ENCODE measurements at places on chromosomes 4 and X.
A peak's percentile ranks its signal among the peaks of the same experiment; 100 is the strongest.

GRCh38 chrX:40167850-40168479, 70.2 kb upstream of the BCOR start:
- DNase-seq: no peak

DNA sequence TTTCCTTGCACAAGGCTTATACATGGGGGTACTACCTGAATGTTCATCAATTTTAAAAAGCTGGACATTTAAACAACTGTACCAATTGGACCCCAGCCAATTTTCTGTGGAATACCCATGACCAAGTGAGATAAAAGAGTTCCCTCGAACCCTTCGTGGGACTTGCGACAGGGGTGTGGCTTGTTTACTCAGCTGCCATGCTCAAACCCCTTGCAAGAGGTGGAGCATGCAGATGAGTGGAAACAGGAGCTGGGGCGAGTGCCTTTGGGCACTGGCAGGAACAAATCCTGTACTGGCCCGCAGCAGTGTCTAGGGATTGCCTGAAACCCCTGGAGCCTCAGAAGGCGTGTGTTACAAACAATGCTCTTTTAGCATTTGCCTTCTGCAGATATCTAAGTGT, 144.2 kb downstream of the PDHA2 start:
- no peak for DNase-seq

DNA sequence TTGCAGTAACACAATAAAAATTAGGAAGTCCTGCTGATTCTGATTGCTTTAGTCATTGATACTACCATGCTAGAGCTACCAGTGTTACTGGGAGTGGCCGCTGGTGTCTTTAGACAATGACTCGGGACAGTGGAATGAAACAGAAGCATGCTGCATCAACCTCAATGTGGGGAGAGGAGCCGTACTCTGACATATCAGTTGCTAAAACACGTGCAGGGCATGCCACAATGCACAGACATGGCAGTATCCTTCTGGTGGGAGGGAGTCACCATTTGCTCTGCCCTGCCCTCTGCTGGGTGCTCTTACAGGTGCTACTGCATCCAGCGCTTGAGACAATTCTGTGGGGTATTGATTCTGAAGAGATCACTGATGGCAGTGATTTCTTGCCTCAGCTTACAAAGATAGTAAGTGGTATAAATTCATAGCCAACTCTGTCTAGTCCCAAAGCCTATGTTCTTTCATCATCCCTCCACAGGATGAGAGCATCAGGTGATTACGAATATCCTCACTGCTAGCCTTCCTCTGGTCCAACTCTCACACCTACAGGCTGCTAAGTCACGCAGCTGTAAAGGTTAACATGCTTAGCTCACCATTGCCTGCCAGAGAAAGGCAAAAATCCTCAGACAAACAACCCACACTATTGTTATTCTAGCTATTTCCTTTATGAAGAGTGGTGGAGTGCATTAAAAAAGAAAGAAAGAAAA, 43.7 kb downstream of the NSG1 start:
- peak; percentile 36 for DNase-seq

DNA sequence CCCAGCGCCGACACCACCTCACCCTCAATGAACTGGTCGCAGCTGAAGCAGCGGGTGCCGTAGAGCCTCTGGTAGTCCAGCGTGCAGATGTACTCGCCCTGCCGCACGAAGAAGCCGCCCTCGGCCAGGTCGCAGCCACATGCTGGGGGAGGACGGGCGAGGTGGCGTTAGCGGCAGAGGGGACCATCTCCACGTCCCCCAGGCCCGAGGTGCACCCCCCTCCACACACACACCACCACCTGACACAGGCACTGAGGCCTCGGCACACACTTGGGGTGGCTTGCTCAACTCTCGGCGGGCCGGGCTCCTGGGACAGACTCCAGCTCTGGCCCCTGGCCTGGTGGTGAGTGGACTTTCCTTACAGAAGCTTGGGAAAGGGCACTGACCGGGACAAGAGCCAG, 61.5 kb downstream of the ABLIM2 start:
- no peak for DNase-seq

- no peak for DNase-seq
These were observed 214.2 kb downstream of the NSUN7 start for GRCh38 chr4:40963897-40964478.

DNA sequence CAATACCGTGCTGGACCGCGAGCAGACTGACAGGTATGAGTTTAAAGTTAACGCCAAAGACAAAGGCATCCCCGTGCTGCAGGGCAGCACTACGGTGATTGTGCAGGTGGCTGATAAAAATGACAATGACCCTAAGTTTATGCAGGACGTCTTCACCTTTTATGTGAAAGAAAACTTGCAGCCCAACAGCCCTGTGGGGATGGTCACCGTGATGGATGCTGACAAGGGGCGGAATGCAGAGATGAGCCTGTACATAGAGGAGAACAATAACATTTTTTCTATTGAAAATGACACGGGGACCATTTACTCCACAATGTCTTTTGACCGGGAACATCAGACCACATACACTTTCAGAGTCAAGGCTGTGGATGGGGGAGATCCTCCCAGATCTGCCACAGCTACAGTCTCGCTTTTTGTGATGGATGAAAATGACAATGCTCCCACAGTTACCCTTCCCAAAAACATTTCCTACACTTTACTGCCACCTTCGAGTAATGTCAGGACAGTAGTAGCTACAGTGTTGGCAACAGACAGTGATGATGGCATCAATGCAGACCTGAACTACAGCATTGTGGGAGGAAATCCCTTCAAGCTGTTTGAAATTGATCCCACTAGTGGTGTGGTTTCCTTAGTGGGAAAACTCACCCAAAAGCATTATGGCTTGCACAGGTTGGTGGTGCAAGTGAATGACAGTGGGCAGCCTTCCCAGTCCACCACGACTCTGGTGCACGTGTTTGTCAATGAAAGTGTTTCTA, 3.2 kb downstream of the PCDH7 start:
- DNase-seq: no peak

DNA sequence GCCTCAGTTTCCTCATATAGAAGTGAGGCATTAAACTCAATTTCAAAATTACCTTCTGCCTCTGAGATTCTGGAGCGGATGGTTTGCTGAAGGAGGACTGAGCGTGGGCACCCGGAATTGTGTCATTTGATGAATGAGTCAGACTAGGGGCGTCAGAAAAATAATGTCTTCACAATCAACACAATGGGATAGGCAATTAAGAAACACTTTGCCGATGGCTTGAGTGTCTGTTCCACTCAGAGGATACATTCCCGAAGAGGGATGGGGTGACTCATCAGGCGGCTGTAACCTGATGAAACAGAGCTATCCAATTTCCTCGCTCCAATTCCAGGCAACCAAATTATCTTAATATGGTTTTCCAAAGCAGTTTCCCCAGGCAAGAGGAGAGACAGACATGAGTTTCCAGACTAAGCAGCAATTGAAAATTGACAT, 1.2 kb upstream of the CHRNA9 start:
- no peak for DNase-seq

DNA sequence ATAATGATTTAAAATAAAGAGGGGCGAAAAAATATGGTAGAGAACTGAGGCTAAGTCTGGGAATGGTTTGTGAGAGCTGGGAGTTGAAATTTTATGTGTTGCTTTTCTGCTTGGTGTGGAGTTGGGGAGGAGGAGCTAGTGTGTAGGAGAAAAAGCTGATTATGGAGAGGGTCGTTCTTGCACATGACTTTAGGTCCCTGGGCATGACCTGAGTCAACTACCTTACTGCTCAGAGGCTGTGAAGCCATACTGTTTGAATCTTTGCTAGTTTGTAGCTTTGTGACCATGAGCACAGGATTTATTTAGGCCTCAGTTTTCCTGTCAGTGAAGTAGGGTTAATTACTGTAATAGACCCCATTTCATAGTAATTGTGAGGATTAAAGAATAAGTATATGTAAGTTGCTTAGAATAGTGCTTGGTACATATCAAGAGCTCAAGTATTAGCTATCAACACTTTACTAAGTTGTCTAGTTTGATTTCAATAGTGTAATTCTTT, 78.6 kb downstream of the KDM6A start:
- no peak for DNase-seq

DNA sequence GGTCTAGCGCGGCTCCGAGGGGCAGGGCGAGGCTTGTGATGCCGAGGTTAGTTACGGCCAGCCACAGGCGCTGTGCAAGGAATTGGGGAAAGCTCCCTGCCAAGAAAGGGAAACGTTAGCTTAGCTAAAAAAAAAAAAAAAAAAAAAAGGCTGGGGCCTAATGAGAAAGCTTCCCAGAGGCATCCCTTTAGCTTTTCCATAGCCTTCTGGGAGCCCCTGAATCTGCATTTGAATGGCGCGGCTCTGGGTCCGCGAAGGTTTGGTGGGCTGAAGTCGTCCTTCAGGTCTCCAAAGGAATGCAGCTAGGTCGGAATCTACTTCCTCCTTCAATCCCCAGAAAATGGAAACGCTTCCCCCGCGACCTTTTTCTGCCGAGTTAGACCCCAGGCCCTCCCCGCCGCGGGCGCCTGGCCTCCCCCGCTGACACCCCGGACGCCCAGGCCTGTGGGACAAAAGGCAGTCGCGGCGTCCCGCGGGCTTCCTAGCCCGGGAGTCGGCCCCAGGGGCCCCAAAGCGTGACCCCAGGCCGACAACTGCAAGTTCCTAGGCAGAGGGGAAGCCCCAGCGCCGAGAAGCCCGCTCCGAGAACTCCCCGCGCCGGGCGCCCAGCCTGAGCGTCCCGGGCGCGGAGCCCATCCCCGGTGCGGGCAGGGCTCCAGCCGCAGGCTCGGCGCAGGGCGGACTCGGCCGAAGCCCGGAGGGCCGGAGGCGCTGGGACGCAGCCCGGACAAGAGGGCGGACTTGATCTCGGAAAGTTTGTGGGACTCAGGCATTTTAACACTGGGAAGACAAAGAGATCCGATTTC, 605 bp upstream of the FAT1 start:
- no peak for DNase-seq

DNA sequence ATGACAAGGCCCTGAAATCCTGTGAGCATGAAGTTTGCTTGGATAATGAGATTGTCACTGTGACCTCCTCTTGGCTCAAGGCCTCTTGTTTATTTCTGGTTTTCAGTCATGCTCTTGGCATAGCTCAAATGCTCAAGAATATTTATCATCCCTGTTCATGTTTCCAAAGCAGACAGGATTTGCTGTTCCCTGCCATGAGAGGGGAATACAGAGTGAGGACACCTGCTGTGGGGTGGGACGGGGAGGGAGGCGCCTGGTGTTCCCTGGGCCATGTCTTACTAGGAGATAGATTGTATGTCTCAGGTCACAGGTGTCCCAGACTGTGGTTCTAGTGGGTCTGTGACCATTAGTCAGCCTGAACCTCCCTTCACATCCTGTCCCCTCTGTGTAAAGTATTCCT, 34.9 kb upstream of the SH3RF1 start:
- no peak for DNase-seq

- DNase-seq: no peak
These were observed 38.5 kb downstream of the HPGD start for GRCh38 chr4:174483792-174484191.

- DNase-seq: no peak
These were observed 64.5 kb downstream of the IQCM start for GRCh38 chr4:149751174-149751573.

GRCh38 chr4:1285790-1286553, 3.7 kb upstream of the MAEA start:
- DNase-seq: no peak

DNA sequence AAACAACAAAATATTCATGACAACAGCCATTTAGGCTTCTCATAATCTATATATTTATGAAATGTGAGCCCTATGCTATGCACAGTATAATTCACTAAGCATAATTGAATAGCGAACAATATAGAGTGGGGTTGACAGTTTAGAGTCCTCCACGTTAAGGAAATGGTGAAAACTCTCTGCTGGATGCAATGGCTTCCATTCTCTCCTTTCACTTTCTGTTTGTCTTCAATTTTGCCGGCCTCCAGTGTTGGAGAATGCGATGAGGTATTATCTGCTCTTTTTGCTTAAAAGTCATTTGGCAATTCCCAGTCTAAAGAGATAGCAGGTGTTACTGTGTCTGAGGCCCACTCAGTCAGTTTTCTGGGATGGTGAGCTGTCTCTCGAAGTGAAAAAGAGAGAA, 52.1 kb downstream of the NPY5R start:
- no peak for DNase-seq

DNA sequence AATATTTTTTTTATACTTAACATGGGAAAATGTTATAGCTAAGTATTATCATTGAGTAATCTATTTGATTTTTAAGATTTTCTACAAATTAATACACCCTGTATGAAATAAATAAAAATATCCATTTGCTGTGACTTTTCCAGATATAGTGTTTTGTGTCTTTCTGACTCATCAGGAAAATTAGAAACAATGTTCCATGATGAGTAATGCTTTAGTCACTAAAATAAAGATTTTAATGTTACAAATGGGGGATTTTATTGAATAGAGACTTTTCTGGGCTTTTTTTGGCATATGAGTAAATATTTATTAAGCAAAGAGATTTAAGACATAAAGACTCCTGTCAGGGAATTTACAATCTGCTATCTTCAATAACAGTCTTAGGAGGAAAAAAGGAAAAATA, 279.2 kb upstream of the NOCT start:
- DNase-seq: no peak

DNA sequence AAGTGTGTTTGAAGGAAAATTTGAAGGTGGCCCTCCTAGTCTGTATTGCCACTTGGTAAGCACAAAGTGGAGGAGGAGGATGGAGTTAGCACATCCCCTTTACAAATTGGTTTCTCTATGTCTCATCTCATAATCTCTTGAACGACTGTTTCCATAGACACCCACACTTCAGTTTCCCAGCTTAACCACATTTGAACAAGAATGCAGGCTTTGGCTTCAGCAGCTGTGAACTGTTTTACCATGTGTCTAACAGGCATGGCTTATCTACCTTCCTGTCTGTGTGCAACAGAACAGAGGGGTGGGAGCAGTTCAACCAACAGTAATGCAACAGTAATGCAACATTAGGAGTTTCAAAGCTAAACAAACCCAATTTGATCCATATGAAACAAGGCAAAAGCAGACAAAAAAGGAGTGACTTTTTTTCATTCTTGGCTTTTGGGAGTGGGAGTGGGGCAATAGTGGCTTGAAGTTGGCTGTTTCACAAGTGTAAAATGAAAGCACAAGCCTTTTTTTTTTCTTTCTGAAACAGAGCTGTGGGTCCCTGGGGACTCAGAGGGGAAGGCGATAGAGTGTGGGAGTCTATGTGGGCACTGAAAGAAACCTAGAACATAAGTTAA, 108.0 kb downstream of the ITM2A start:
- peak; percentile 6 for DNase-seq

GRCh38 chrX:149799938-149800337, 18.2 kb downstream of the MAGEA9 start:
- DNase-seq: no peak

Data from activated effector memory CD4-positive, alpha-beta T cell treated with Interleukin-2 at 50 U/mL for 16 hours (primary cell).